ENCODE measurements at places on chromosomes 11 and 22.

- no peak for DNase-seq
These were observed 14.7 kb downstream of the DPP3 start for GRCh38 chr11:66494935-66495334.

DNA sequence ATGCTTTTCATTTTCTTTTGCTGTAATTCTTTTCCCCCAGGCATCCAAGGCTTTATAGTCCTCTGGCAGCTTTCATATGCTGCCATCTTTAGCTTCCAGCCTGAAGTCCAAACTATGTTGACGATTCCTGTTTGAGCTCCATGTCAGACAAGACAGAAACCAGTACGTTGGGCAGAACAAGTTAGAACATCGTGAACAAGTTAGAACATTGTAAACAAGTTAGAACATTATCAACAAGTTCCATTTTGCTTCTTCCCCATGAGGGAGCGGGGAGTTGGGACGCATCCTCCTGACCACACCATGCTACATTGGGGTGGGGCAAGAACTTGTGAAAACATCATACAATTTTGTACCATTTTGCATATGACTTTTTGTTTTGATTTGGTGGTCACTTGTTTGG, 23.9 kb downstream of the GLB1L2 start:
- DNase-seq: no peak

- no peak for DNase-seq
These were observed 1.9 kb downstream of the EHBP1L1 start for GRCh38 chr11:65577756-65578109.

GRCh38 chr22:28438183-28438768, 241.4 kb downstream of the TTC28 start:
- DNase-seq: no peak

DNA sequence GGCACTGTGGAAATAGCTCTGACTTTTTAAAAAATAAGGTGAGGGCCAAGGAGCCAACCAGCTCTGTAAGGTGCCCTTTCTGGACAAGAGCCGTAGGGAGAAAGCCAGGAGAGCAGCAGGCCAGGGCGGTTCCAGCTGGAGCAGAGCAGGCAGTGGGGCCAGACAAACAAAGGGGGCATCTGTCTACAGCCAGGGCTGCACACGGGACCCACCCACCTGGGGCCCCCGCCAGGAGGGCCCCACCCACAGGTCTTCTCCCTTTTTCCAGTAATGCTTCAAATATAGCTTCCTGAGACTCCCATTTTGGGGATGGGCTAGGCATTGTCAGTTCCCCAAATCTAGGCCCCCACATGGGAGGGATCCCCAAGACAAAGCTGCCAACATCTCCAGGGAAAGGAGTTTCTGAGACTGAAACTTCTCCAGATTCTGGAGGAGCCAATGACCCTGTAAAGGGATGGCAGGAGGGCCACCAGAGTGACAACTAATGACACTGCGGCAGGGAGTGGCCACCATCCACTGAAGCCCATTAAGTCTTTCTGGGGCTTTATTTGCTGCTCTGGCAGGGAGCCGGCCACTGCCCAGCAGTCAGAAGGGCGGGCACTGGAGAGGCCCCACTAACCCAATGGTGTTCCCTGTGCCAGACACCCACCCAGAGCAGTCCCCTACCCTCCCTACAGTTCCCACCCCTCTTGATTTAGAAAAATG, 1.9 kb downstream of the ZFTA start:
- no peak for DNase-seq

DNA sequence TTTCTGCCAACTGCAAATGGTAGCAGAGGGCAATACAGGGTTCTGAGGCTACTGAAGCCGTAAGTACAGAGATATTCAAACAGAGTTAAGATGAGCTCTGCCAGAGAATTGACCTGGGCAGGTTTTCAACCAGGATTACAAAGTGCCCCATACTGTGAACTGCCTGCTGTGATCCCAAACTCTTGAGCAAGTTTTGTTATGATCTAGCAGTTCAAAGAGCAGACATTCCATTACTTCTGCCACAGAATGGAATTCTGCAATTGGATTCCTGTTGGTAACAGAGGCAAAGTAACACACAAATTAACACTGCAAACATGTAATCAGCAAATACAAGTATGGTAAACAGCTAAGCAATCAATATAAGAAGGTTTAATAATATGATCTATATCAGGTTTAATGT, 31.2 kb downstream of the ALG9 start:
- no peak for DNase-seq

Data from fibroblast of the conjunctiva (primary cell).